ENCODE measurements at places on chromosomes 16 and 17. TPM values are rescaled to one million over a fixed set of nuclear protein-coding genes. Genes with fewer than 3 reads are reported as not detected.
A peak's percentile ranks its signal among the peaks of the same experiment; 100 is the strongest.

Gene IL34
- not detected for polyA plus RNA-seq

Gene APOBR
- polyA plus RNA-seq: 2.6 TPM

Gene PHOSPHO1
- polyA plus RNA-seq: 2.0 TPM

Gene ZNF75A
- 10.8 TPM for polyA plus RNA-seq

Gene MYH13
- not detected for polyA plus RNA-seq

GRCh38 chr16:47612711-47613110 is 151.6 kb downstream of the PHKB start:
- DNase-seq: no peak

DNA sequence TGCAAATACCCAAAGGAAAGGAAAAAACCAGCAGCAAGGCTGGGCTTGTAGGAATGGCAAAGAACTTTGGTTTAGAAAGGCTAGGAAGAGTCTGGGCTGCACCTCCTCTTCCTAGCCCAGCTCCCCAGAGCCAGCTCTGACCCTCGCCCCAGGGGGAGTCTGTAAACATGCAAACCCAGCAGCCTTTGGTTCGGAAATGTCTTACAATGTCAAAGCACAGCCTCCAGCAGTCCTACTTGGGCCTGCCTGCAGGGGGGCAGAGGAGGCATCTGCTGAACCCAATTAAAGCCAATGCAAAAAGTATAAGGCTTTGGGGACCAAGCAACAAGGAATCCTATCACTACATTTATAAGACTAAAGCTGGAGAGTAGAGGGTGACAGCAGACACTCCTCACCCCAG is 5.0 kb upstream of the FTSJ3 start:
- no peak for DNase-seq

DNA sequence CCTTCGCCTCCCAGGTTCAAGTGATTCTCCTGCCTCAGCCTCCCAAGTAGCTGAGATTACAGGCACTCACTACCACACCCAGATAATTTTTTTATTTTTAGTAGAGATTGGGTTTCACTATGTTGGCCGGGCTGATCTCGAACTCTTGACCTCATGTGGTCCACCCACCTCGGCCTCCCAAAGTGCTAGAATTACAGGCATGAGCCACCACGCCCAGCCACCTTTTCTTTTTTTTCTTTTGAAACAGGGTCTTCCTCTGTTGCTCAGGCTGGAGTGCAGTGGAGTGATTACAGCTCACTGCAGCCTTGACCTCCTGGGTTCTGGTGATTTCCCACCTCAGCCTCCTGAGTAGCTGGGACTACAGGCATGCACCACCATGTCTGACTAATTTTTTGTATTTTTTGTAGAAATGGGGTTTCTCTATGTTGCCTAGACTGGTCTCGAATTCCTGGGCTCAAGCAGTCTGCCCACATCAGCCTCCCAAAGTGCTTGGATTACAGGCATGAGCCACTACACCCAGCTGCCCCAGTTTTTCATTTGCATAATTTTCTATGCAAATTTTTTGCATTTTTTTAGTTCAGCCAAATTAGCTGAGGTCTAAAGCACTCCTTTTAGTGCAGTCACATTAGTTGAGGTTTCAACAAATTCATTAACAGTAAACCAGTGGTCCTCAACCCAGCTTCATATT is 11.3 kb downstream of the WWP2 start:
- no peak for DNase-seq

- no peak for DNase-seq
These were observed 65.7 kb downstream of the SMURF2 start for GRCh38 chr17:64596439-64596838.

- no peak for DNase-seq
These were observed 40.3 kb upstream of the MRPS23 start for GRCh38 chr17:57889892-57890856.

- no peak for DNase-seq
These were observed 4.1 kb upstream of the PPP1R9B start for GRCh38 chr17:50154604-50155003.

DNA sequence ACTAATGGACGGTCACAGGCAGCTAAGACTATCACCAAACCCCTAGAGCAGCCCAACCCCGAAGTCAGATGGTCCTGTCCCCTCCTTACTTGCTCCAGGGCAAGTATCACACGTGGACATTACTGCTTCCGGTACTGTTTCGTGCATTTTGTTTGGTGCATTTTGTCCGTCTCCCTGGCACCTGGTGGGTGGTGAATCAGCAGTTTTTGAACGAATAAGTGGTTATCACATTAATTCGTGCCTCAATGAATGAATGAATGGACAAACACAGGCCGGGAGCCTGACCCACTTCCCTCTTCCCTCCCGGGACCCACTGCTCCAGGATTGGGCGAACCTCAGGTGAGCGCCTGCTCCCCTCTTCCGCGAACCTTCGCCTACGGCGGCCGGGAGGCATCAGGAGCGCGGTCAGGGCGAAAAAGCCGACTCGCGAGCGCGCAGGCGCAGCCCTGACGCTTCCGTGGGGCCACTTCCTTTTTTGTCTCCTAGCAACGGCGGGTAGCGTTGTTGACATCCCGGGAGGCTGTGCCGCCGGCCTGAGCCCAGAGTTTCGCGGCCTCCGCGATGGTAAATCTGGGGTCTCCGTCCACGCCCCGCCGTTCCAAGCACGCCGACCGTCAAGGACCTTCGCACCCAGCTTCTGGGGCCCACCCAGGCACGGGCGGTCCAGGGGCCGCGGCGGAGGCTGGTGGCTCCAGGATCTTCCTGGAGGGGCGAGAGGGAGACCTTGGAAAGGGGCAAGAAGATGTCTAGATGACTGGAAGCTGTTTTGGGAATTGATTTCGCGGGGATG is at the start of gene DYNLRB2:
Gene DYNLRB2 (plus strand): TSS at position 478 of the 790 bp plus-strand sequence. CDS start 84 bp downstream, at position 562.
- peak; percentile 92 for DNase-seq

GRCh38 chr16:89002851-89003830 is 26.1 kb upstream of the CBFA2T3 start:
- DNase-seq: no peak

DNA sequence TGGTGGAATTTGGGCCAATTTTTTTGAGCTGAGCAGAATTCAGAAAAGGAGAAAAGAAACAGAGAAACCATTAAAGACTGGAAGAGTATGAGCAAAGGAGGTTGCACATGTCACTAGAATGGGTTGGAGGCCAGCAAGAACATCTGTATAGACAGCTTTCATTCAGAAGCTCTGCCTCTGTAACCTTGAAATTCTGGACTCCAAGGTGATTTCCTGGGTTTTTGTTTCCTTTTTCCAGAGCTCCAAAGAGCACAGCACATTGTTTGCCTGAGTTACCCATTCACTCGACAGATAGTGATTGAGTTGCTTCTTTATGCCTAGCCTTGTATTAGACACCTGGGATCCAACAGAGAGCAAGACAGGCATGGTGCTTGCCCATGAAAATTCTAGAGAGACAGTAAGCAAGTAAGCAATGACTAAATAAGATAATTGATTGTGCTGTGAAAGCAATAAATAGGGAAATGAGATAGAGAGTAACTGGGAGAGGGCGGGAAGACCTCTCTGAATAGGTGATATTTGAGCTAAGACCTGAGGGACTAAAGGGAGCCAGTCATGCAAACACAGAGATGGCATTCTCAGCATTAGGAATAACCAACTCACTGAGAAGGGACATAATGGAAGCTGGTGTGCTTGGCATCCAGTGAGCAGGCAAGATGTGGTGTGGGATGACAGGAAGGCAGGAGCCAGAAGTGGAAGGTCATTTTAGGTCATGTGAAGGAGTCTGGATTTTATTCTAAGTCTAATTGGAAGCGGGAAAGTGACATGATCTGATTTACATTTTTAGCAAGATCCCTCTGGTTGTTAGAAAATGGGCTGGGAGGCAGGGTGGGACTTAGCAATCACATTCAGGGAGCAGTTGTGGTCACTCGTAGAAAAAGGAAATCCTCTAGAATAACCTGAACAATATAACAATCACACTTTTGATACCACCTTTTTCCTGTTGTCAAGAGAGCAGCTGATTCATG is 197.5 kb downstream of the HS3ST3A1 start:
- no peak for DNase-seq

DNA sequence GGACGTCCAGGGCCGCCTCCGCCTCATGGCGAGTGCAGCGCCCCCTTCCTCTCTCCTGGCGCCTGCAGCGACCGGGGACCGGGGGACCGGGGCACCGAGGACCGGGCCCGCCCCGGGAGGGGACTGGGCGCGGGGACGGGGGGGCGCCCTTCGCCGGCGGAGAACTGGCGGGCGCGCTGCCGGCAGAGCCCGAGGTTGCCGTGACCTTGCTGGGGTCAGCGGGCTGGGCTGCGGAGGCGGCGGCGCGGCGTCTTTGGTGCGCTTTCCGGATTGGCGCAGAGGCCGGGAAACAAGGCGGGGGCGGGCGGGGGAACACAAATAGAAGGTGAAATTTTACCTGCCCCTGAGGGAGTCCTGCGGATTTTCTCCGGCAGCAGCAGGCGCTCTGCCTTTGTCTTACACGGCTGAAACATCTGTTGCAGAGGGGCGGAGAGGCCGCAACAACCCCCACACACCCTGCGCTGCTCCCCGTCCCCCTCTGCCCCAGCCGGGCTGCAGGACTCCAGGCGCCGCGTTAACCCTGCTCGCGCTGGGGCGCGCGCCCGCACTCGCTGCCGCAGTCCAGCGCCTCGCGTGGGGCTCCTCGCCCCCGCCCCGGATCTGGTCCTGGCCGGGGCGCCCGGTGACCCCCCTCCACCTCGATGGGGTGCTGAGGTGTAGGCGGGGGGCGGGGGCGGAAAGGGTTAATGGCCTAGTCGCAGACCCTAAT is 53.5 kb downstream of the SREBF1 start:
- DNase-seq: peak; percentile 44

GRCh38 chr17:35489944-35490343 is 41.4 kb upstream of the SLFN13 start:
- DNase-seq: no peak

DNA sequence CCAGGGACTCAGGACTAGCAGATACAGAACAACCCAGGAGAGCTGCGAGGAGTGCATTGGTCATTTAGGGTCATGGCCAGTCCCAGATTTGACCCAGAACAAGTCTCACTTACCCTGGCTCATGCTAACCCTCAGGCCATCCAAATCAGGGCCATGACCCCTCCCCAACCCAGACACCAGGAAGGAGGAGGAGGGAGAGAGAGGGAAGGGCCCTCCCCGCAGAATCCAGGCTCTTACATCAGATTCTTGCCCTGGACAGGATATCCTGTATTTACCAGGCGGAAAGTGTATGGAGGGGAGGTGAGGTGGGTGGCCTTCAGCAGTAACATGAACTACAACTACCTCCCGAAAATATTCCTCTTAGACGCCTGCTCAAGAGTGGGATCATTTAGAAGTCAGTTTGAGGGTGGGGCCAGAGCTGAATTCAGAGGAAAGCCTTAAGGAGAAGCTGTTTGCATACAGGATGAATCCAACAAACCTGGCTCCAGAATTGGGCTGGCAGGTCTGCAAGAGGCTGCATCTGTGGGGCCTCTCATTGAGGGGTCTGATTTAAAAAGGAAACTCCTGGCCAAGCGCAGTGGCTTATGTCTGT is 2.1 kb downstream of the VAT1 start:
- no peak for DNase-seq

- no peak for DNase-seq
These were observed 36.4 kb upstream of the CDH15 start for GRCh38 chr16:89135166-89135565.

DNA sequence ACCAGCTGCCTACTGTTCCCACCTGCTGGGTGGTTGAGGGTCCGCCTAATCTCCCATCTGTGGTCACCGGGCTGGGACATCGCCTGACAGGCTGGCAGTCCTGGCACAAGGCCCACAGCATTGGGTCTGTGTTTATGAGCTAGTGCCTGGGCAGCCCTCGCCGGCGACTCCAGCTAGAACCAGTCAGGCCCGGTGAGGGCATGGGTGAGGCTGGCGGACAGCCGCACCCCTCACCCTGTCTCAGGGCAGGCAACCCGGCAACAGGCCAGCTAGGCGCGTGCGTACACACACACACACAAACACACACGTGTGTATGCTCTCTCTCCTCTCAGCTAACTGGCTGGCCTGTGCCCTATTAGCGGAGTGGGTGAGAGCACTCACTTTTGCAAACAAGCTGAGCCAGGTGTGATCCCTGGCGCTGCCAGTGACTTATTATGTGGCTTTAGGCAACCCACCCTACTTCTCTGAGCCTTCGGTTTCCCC is 10.4 kb downstream of the HSD11B2 start:
- no peak for DNase-seq

DNA sequence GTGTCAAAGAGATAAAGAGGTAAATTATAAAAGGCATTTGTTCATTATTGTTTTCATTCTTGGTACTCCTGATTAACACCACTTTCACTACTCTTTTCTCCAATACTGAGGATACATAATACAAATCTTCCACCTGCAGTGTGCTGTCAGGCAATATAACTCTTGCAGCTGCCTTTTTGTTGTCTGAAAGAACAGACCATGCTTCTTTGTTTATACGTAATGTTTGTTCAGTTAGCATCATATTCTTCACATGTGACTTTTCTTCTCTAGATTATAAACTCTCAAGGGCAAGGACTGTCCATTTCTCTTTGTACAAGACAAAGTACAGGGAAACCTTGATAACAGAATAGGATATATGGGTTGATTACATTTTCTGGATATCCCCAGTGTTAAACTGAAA is 14.2 kb upstream of the ABCC11 start:
- DNase-seq: no peak

DNA sequence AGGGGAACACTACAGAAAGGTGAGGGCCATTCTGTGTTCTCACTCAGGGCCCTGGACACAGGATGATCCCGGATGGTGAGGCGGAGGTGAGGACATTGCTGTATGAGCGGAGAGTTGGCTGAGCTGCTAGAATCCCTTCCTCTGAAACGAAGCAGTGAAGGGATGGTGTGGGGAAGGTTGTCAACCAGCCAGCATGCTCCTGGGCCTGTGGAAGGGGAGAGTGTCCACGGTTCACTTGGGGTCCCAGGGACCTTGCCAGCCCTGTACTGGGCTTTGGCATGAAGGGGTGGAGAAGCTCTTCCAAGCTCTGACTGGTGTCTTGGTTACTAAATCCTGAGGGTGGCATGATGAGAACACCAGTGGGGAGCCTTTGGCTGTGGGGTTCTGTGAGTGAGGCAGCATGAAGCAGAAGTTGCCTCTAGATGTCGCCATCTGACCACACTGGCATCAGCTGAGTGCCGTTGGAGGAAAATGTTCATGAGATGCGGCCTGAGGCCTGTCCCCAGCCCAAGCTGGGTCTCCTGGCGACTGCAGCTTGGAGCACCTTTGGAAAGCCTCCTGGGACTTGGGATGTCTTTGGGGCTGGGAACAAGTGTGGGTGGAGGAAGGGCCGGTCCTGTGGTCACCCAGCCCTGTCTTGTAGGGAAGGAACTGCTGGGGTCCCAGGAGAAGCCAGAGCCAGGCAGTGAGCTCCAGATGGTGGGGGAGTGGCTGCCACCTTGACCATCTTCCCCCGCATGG is 14.8 kb downstream of the PDP2 start:
- DNase-seq: peak; percentile 57

DNA sequence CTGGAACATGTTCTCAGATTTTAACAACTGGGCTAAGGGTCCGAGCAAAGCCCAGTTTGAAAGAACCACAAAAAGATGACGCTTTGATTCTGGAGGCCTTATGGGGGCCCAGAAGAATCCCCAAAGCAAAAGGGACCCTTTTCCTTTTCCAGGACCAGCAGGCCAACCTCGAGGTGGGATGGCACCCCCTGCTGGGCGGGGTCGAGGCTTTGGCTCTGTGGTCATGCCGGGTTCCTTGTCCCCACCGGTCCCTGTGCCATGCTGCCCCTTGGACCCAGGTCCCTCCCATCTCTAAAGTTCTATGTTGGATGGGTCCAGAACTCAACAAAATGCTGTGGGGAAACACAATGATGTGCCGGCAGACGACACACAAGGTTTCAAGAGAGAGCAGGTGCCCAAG is 30.9 kb downstream of the TMEM204 start:
- no peak for DNase-seq
